ENCODE measurements at places on chromosomes 4 and X. TPM values are rescaled to one million over a fixed set of nuclear protein-coding genes. Genes with fewer than 3 reads are reported as not detected.
A peak's percentile ranks its signal among the peaks of the same experiment; 100 is the strongest.

DNA sequence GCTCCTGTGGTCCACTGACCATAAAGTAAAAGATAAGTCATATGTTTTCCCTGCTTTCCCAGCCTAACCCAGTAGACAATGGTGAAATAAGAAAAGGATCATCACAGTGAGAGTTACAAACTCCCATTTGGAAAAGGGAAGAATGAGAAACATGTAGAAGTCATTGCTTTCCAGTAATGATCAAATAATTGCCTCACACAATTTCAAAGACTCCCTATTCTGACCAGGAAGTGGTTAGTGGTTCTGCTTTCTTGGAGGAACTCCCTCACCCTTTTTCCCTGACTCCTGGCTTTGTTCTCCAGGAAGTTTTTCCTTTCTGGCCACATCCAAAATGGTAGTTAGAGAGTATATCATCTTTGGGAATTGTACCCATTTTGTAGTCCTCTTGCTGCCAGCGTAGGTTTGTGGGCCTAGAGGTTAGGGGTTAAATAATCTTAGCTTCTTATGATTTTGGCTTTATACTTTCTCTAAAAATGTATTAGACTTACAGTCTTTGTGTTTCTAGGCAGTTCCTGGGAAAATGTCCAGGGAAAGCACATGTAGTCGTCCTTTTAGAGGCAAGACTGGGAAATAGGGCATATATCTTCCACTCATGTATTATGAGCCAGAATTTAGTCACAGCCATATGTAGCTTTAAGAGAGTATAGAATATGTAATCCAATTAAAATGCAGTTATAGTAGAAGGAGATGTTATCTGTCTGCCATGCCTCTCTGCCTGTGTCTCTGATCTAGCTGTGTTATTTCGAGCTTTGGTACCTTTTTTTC is 10.5 kb downstream of the VAMP7 start:
- no peaks in the 10 kb centered on the region for H3K4me1 ChIP-seq
- no peak overlapping the region for H3K27ac ChIP-seq
- H3K4me3 ChIP-seq: no peak overlapping the region
- H3K27me3 ChIP-seq: no peaks in the 10 kb centered on the region

DNA sequence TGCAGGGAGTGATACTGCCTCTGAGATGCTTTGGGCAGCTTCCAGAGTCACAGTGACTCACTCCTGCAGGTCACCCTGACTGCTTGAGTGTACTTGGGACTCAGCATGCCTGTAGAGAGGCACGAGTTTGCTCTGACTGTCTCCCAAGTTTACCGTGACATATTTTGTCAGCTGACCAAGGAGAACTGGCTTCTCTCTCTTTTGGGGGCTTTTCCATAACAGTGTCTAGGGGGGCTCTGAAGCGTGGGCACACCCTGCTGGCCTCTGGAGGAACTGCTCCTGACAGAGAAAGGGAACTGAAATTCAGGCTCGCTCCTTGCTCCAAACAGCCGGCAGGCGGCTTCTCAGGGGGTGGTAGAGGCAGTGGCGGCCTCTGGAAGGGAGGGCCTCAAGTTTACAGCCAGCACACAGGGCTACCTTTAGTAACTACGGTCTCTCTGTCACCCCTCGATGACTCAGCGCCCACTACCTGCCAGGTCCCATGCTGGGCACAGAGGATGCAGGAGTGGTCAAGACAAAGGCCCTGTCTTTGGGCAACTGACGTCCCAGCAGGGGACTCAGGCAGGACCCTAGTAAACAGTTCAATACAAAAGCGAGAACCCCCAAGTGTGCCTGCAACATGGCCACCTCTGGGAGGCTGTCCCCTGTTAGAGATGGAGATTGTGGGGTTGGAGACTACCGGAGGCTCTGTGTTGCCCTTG is 17.8 kb downstream of the ZNF185 start:
- H3K4me1 ChIP-seq: no peaks in the 10 kb centered on the region
- no peak overlapping the region for H3K4me3 ChIP-seq
- no peaks in the 10 kb centered on the region for H3K36me3 ChIP-seq
- no peak for DNase-seq
- no peaks in the 10 kb centered on the region for H3K27me3 ChIP-seq

- H3K36me3 ChIP-seq: no peaks in the 10 kb centered on the region
- H3K4me1 ChIP-seq: no peaks in the 10 kb centered on the region
- peak; percentile 59 for DNase-seq
Observed at GRCh38 chrX:139287155-139287924, 243.2 kb upstream of the F9 start.

DNA sequence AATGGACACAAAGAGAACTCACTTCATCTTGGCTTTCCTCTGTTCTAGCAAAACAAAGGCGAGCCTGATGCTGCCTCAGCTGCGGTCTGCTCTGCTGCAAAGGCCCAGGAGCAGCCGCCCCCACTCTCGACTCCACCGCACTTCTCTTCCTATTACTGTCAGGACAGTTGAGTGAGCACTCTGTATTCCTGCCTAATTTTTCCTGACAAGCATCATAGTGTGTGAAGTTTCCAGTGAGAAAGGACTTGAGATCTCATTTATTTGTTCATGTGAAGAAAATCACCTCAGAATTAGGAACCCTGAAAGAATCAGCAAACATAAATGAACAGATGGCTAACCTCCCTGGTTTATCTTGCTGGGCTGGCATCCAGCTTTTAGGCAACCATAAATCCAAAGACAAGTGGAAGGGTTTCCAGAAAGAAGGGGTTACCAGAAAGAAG is 15.6 kb downstream of the SCARB2 start:
- peak; percentile 57 for DNase-seq
- no peak overlapping the region for H3K4me3 ChIP-seq
- H3K27ac ChIP-seq: peak overlapping the region; percentile 89
- H3K27me3 ChIP-seq: no peaks in the 10 kb centered on the region
- peaks cover 91% of the 10 kb centered on the region for H3K4me1 ChIP-seq
- no peaks in the 10 kb centered on the region for H3K36me3 ChIP-seq

GRCh38 chrX:41108007-41108406 is 22.8 kb downstream of the USP9X start:
- no peak overlapping the region for H3K4me3 ChIP-seq
- H3K4me1 ChIP-seq: no peaks in the 10 kb centered on the region
- H3K27me3 ChIP-seq: no peaks in the 10 kb centered on the region
- no peak overlapping the region for H3K27ac ChIP-seq
- no peaks in the 10 kb centered on the region for H3K36me3 ChIP-seq

DNA sequence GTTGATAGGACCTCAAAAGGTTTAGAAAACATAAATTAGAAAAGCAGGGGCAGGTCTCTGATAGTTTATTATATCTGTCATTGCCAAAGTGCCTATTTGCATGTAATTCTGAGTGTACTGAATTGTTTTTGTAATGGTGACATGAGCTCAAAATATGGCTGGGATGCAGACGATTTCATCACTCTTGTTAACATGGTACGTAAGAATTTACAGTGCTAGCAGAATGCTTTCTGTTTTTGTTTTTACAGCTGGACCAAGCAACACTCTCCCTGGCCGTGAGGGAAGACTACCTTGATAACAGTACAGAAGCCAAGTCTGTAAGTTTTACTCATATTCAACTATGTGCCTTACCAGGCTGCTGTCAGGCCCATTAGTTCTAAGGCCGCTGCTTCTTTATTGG is 58.1 kb downstream of the PHEX start:
- no peak for DNase-seq
- H3K27ac ChIP-seq: no peak overlapping the region
- H3K4me3 ChIP-seq: no peak overlapping the region
- no peaks in the 10 kb centered on the region for H3K4me1 ChIP-seq

GRCh38 chrX:24169211-24169610 is 19.7 kb downstream of the ZFX start:
- H3K27me3 ChIP-seq: no peaks in the 10 kb centered on the region
- H3K4me3 ChIP-seq: no peak overlapping the region
- H3K36me3 ChIP-seq: peaks cover 3% of the 10 kb centered on the region
- H3K4me1 ChIP-seq: peaks cover 15% of the 10 kb centered on the region
- DNase-seq: no peak

DNA sequence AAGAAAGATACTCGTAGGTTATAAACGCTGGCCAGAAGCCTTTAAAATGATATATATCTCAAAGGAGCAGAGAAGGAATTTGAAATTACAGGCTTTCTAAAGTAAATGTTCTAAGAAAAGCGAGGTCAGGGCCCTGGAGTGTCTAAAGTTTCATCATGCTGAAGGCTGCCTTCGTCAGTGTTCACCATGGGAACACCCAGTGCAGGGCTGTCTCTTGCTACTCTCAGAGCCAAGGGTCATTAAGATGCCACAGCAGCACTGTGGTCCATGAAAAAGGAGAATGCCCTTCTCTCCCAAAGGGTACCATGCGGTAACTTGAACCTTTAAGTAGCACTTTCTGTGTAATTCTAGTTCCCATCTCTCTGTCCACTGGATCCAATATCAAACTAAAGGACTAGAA is 174.5 kb upstream of the NWD2 start:
- H3K27ac ChIP-seq: no peak overlapping the region
- no peak for DNase-seq
- H3K4me3 ChIP-seq: no peak overlapping the region
- no peaks in the 10 kb centered on the region for H3K36me3 ChIP-seq

The ANK2 gene
- 1.1 TPM for total RNA-seq

The ADGRG2 gene
- total RNA-seq: 3.5 TPM

The PDGFC gene
- 19.0 TPM for total RNA-seq

Data from right lobe of liver (tissue), 6 donors.